Eye (tissue), 1 donor: ENCODE measurements at places on chromosomes 2 and 18.

GRCh38 chr18:63684718-63685117 lies 18.0 kb upstream of the SERPINB11 start:
- DNase-seq, result no peak

GRCh38 chr18:50473881-50474280 lies 86.0 kb upstream of the MAPK4 start:
- no peak for DNase-seq

- DNase-seq, result peak; percentile 41
These were observed 108.7 kb downstream of the MAP3K20 start for GRCh38 chr2:173184031-173185004.

DNA sequence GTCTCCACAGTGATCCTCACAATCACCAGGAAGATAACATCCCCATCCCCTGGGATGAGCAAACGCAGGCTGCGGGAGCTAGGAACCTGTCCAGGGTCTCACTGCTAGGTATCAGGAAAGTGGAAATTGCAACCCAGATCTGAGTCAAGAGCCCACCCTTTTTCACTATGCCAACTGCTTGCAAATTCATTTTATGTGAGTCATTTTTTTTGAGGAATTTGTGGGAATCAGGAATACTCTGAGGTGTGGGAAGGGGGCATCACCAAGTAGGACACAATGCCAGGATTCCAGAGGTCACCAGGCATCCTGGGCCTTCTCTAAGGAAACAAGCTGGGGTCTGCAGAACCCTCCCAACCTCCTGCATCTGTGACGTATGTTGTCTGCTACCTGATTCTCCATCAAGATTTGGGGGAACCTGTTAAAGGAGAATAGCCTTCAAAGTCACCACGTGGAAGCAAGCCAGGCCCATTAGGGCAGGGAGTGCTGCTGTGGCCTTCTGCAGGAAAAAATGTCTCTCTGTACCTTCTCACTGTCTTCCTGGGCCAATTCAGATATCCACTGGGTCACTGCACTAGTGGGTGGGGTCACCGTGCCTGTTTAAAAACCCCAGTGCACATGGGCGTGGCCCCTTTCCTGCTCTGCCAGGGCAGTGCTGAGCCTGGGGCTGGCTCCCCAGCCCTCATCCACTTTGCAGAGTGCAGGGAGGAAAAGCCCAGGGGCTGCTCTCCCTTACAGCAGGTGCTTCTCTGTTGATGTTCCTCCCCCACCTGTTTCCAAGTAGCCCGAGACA lies 50.2 kb downstream of the MCFD2 start:
- DNase-seq, result no peak

- peak; percentile 97 for DNase-seq
These were observed 36.4 kb downstream of the PRKRA start for GRCh38 chr2:178414266-178415247.

- peak; percentile 74 for DNase-seq
These were observed 88.8 kb upstream of the ASB18 start for GRCh38 chr2:236352761-236353593.

- DNase-seq, result no peak
These were observed 138.9 kb downstream of the PTH2R start for GRCh38 chr2:208545403-208546042.

DNA sequence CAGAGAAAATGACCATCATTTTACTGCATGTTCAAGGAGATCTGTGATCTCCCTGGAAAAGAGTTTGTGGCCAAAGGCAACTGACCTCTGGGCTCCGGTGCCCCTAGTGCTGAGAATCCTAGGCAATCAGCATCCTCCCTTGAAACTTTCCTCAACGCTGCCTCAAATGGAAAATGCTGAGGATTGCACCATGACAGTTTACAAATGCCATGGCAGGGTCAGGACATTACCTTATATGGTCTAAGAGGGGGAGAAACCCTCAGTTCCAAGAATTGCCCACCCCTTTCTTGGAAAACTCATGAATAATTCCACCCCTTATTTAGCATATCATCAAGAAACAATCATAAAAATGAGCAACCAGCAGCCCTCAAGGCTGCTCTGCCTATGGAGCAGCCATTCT lies 48.3 kb downstream of the ALPK2 start:
- no peak for DNase-seq

GRCh38 chr18:35875566-35875965 lies 96.9 kb upstream of the RMP24 start:
- DNase-seq, result no peak

GRCh38 chr2:54161660-54162424 lies 46.4 kb downstream of the ACYP2 start:
- DNase-seq, result no peak

GRCh38 chr18:61703508-61703907 lies 189.3 kb downstream of the RNF152 start:
- no peak for DNase-seq

DNA sequence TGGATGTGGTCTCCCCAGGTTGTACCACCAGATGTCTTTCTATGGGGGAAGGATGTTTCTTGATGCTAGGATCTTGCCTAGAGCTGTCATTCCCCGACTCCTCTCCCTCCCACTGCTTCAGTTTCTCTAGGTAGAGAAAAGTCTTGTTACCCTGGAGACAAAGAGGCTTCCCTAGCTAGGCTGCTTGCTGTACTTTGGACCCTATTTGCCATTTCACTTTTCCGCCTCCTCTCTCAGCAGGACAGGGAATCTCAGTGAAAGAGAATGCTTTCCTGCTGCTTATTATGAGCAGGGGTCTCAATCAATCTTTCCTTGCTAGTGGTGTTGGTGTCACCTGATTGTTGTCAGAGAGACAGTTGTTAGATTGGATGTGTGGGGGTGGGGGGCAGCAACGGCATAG lies 818.8 kb upstream of the GYPC start:
- peak; percentile 41 for DNase-seq

- DNase-seq, result no peak
These were observed 120.7 kb downstream of the PLA2R1 start for GRCh38 chr2:159941729-159942128.

- DNase-seq, result no peak
These were observed 29.7 kb downstream of the MAP3K2 start for GRCh38 chr2:127358044-127358443.

GRCh38 chr2:107235491-107236254 lies 349.7 kb upstream of the ST6GAL2 start:
- no peak for DNase-seq

GRCh38 chr2:161991991-161992390 lies 82.0 kb downstream of the DPP4 start:
- no peak for DNase-seq

GRCh38 chr2:215772003-215772402 lies 241.3 kb downstream of the MREG start:
- DNase-seq, result no peak

- peak; percentile 58 for DNase-seq
These were observed 123.3 kb downstream of the PRKCE start for GRCh38 chr2:45774688-45775244.

- DNase-seq, result no peak
These were observed 39.6 kb downstream of the REV1 start for GRCh38 chr2:99450199-99450598.

- no peak for DNase-seq
These were observed 242.9 kb downstream of the ZNF516 start for GRCh38 chr18:76252139-76252538.

GRCh38 chr2:158808426-158808825 lies 13.3 kb downstream of the DAPL1 start:
- DNase-seq, result no peak

- DNase-seq, result no peak
These were observed 50.6 kb downstream of the PMAIP1 start for GRCh38 chr18:59950215-59950944.

- no peak for DNase-seq
These were observed 737.8 kb upstream of the HS6ST1 start for GRCh38 chr2:129056309-129056958.

GRCh38 chr2:236367506-236368289 lies 103.5 kb upstream of the ASB18 start:
- no peak for DNase-seq

GRCh38 chr2:2810504-2810903 lies 479.4 kb upstream of the MYT1L start:
- no peak for DNase-seq

GRCh38 chr2:151299920-151300539 lies 10.6 kb upstream of the NMI start:
- no peak for DNase-seq

DNA sequence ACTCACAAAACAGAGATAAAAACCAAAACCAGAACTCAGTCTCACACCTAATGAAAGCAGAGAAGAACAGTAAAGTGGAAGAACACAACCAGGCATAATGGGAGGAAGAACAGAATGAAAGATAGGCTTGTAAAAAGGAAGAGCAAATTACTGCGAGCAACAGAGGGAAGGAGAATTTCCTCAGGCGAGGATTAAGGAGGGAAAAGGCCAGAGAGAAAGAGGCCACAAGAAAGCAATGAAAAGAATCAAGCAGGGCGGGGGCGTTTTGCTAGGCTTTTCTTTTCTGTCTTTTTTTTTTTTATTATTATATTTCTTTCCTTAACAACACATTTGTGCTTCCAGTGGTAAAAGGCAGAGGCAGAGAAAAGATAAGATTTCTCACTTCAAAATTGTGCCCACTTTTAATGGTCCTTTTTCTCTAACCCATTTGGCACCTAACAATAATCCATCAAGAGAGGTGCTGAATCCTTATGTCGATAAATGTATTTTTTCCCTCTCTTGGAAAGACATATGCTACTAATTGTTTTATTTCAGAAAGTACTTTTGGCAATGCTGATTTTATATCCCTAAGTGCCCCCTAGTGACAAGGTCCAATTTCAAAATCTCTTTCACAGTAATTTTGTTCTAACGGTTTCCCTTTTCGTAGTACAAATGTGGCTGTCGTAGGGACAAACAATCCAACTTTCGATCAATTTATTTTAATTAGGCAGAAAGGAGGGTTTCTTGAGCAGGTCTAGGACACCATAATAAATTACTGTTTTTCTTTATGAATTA lies 138.7 kb upstream of the AQP4 start:
- DNase-seq, result peak; percentile 51

- DNase-seq, result peak; percentile 47
These were observed 180.9 kb upstream of the ALKAL2 start for GRCh38 chr2:468648-469336.

GRCh38 chr2:11196246-11196645 lies 41.0 kb downstream of the SLC66A3 start:
- DNase-seq, result no peak

GRCh38 chr2:8159211-8159965 lies 522.5 kb upstream of the ID2 start:
- DNase-seq, result peak; percentile 49

GRCh38 chr2:25822190-25823117 lies 55.8 kb downstream of the ASXL2 start:
- peak; percentile 73 for DNase-seq

GRCh38 chr2:19171409-19171808 lies 187.0 kb downstream of the OSR1 start:
- no peak for DNase-seq

DNA sequence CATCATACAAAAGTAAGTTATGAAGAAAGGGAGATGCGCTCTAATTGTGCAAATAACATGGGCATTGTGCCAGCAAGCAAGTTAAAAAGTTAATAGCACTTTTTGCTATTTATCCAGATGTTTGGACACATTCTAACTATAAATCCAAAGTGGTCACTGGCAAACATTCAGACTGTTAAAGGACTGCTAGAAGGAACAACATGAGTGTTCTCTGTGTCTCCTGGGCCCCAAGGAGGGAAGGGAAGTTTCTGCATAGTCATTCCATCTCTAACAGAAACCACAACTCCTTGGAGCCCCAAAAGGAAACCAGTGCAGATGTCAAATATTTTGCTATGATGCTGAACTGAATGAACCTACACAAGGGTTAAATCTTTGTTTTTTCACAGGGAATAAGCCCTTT lies 213.3 kb upstream of the HNRNPA3 start:
- peak; percentile 45 for DNase-seq

- DNase-seq, result no peak
These were observed 316.2 kb downstream of the CDH2 start for GRCh38 chr18:27860701-27861107.
